Activated T-helper 2 cell treated with anti-CD3 and anti-CD28 coated beads, Interferon-gamma antibody, Interleukin-2, Interleukin-4, amounts not matched to agents 10 μg/mL and 5 μg/mL and 100 μg/mL, durations not matched to agents 14 hours and 24 hours and 36 hours (primary cell): ENCODE measurements at places on chromosomes 2 and 18. TPM values are rescaled to one million over a fixed set of nuclear protein-coding genes. Genes with fewer than 3 reads are reported as not detected.

STARD6 gene
- not detected in 2 replicates for total RNA-seq

PCARE gene
- total RNA-seq: not detected in 2 replicates

DNA sequence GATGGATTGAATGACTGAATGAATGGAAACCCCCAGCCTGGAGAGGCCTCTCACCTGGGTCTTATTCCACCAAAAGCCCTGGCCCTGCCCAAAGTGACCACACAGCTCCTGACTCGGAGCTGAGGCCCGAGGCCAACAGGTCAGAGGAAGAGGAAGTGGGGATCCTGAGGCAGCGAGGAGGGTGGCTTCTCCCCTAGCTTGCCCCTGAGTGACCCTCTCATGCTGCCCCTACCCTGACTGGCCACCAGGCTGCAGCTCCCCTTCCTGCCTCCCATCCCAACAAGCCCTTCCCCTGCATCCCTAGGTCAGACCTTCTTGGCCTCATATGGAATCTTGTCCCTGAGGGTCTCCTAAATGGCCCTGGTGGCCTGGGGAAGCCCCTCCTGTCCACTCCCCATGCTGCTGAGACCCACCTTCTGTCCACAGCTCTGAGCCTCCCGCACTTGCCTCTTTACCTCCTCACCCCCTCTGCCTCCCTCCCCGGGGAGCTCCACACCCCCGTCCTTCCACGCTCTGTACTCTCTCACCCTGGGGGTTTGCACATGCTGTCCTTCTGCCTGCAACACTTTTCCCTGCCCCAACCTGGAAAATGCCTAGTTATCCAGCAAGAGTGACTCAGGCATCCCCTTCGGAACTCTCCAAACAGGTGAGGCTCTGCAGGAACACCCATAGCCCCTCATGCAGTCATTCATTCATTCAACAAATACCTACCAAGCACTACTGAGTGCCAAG is 134.8 kb upstream of the HDAC4 start:
- peaks cover 3% of the 10 kb centered on the region for H3K27me3 ChIP-seq
- H3K4me1 ChIP-seq: peaks cover 4% of the 10 kb centered on the region
- H3K4me3 ChIP-seq: no peak overlapping the region
- no peak for DNase-seq
- H3K36me3 ChIP-seq: no peaks in the 10 kb centered on the region
- no peak overlapping the region for H3K27ac ChIP-seq

GRCh38 chr2:225895126-225895525 is 495.6 kb downstream of the NYAP2 start:
- no peaks in the 10 kb centered on the region for H3K36me3 ChIP-seq
- no peaks in the 10 kb centered on the region for H3K4me1 ChIP-seq
- no peak for DNase-seq
- H3K27me3 ChIP-seq: no peaks in the 10 kb centered on the region

- no peak overlapping the region for H3K4me3 ChIP-seq
- no peaks in the 10 kb centered on the region for H3K36me3 ChIP-seq
- H3K27me3 ChIP-seq: no peaks in the 10 kb centered on the region
- H3K4me1 ChIP-seq: no peaks in the 10 kb centered on the region
- DNase-seq: no peak
- H3K27ac ChIP-seq: no peak overlapping the region
Observed at GRCh38 chr2:16813593-16813992, 148.0 kb upstream of the CYRIA start.

GRCh38 chr18:31444142-31444541 is 3.4 kb upstream of the DSG3 start:
- no peak overlapping the region for H3K4me3 ChIP-seq
- H3K4me1 ChIP-seq: no peaks in the 10 kb centered on the region
- no peak for DNase-seq
- no peaks in the 10 kb centered on the region for H3K36me3 ChIP-seq

GRCh38 chr2:200353874-200354273 is 47.4 kb downstream of the SPATS2L start:
- no peaks in the 10 kb centered on the region for H3K27me3 ChIP-seq
- no peak overlapping the region for H3K27ac ChIP-seq
- H3K4me1 ChIP-seq: peaks cover 10% of the 10 kb centered on the region
- peaks cover 5% of the 10 kb centered on the region for H3K36me3 ChIP-seq

DNA sequence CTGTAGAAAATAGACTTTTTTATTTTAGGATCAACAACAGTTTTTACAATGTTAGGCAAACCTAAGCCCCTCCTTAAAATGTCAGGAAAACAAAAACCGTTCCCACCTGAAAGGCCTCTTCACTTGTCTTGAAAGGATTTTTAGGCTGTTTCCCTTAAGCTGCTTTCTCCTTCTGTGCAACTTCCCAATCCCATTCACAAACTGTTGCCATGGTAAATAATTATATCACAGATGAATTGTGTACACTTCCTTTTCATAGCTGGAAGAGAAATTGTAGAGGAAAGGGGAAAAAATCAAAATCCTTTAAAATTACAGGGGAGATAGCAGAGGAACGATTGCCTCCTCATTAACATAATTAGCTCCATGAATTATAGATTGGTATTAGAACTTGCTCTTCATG is 1488.0 kb upstream of the CELF4 start:
- no peaks in the 10 kb centered on the region for H3K27me3 ChIP-seq
- no peaks in the 10 kb centered on the region for H3K4me1 ChIP-seq
- H3K27ac ChIP-seq: no peak overlapping the region
- H3K36me3 ChIP-seq: no peaks in the 10 kb centered on the region
- H3K4me3 ChIP-seq: no peak overlapping the region

DNA sequence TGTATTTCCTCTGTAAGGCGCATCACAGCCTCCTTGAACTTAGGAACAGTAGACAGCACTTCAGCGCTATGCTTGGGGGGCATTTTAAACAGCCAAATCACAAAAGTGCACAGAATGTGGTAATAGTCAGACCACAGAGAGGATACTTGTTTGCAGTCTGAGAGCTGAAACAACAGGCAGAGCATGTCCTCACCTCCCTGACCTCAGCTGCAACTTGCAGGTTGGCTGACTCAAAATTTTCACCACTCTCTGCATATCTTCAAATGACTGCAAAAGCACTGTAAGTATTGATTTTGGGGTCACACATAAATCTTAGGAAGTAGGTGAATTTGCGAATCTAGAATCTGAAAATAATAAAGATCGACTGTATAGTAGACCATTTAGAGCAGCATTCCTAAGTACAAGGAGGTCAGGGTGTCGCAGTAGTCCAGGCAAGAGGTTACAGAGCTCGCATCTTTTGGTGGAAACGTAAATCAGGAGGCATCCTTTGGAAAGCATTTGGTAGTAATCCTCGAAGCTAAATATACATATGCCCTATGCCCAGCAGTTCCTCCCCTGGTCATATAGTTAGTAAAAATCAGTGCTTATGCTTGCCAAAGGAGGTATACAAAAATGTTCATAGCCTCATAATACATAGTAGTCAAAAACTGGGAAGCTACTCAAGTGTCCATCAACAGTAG is 108.2 kb upstream of the MYCN start:
- H3K27ac ChIP-seq: no peak overlapping the region
- H3K27me3 ChIP-seq: no peaks in the 10 kb centered on the region
- DNase-seq: no peak
- H3K4me1 ChIP-seq: no peaks in the 10 kb centered on the region

DNA sequence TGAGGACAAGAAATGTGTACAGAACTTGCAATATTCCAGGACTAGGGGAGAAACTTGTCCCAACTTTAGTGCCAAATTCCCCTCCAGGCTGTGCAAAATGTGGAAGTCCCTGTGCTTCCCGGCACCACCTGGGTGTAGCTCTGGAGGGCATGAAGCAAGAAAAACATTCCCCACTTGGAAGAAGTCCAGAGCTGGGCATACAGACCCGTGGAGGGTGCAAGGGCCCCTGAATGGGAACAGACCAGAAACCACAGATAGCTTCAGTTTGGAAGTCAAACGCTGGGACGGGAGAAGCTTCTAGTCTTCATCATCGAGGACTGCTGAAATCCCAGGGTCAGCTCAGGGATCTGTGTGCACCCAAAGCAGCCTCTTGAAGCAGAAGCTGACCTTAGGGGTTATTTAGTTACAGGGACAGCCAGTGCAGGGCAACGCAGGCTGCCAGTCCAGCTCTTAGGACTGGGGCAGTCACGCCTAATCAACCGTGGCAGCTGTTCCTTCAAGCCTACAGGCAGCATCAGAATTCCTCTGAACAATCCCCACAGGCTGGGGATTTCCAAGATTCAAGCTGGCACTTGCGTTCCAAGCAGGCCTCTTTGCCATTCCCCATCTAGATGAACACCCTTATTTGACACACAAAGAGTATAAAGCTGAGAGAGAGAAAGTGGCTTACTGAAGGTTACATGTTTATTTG is 269.4 kb downstream of the LOXHD1 start:
- DNase-seq: no peak
- H3K27me3 ChIP-seq: no peaks in the 10 kb centered on the region
- no peak overlapping the region for H3K27ac ChIP-seq
- H3K4me3 ChIP-seq: no peak overlapping the region
- no peaks in the 10 kb centered on the region for H3K4me1 ChIP-seq

DNA sequence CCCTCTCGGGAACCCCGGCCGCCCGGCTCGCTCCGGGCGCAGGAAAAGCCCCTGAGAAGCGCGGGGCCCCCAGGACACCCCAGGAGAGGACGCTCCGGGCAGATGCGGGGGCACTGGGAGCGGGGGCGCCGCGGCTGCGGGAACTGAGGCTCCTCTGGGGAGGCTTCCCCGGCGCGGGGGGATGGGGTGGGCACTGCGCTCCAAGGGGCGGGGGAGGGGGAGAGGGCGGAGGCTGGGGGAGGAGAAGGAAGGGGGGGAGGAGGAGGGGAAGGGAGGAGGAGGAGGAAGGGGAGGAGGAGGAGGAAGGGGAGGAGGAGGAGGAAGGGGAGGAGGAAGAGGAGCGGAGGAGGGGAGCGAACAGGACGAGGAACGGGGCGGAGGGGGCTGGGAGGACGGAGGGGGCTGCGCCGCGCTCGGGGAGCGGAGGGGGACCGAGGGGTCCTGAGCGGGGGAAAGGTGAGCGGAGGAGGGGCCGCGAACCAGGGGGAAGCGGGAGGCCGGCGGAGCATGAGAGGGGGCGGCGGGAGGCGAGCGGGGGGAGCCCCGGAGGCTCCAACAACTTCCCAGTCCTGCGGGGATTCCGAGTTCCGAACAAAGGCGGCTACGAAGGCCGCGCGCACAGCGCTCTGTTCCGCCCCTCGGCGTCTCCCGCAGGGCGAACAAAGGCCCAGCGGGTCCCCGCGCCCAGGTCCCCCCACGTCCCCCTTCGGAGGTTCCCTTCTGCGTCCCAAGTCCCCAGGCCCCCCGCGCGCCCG is 742 bp downstream of the PXDN start:
- H3K4me1 ChIP-seq: no peaks in the 10 kb centered on the region
- no peak overlapping the region for H3K27ac ChIP-seq
- no peaks in the 10 kb centered on the region for H3K36me3 ChIP-seq
- no peak overlapping the region for H3K4me3 ChIP-seq
- H3K27me3 ChIP-seq: peaks cover 38% of the 10 kb centered on the region

DNA sequence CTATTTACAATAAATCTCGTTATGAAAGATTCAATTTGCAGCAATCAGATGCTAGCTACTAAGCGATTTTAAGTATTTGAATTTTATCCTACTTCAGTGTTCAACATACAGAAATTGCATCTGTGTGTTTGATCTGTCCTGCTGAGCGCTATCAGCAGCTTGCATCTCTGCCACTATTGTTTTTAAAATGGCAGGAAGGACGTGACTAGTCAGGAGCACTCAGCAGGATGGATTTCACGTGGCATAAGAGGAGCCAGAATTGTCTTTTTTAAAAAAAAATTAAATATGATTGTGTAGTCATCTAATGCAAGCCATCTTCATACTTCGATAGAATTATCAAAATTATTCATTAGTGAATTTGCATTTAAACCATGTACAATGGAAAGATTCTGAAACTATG is 2.8 kb upstream of the KLHL14 start:
- peaks cover 32% of the 10 kb centered on the region for H3K27me3 ChIP-seq
- no peak overlapping the region for H3K27ac ChIP-seq
- H3K4me1 ChIP-seq: no peaks in the 10 kb centered on the region
- DNase-seq: no peak
- H3K4me3 ChIP-seq: no peak overlapping the region

- H3K27ac ChIP-seq: no peak overlapping the region
- no peak overlapping the region for H3K4me3 ChIP-seq
- no peaks in the 10 kb centered on the region for H3K4me1 ChIP-seq
- no peaks in the 10 kb centered on the region for H3K36me3 ChIP-seq
- no peak for DNase-seq
Observed at GRCh38 chr2:179393481-179393880, 128.8 kb upstream of the SESTD1 start.

DNA sequence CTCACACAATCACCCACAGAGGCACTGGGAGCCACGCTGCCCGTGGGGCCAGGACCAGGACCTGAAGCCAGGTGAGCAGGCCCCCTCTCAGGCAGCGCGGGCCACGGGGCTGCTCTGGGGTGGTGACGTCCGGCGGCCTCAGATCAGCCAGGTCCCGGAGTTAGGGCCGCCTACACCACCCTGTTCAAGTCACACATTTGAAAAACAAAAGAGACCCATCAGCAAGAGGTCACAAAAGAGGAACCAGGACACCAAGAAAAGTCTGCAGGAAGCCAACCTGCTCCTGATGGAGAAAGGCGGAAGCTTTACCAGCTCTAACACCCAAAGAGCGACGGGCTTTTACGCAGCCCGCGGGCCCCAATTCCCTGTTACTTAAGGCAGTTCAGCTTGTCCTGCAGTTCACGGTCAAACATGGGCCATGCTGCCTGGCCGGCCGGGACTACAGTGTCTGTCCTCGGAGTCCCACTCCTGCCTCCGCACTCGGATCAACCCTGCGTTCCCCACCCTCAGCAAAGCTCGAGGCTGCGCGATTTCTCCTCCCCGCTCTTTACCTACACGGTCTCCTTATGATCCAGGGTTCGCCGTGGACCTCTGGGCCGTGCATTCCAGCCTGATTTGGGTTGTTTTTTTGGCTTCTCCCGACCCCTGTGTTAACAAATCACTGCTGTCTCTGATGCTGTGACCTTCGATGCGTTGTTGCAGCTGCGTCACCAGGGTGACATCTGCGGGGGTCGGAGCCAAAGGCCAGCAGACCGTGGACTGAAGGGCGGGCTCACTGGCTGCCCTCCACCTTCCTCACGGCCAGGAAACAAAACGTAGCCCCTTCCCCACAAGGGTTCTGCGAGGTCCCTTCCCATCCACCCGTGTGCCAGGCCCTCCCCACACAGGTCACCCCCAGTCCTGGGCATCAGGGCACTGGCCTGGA is 31.0 kb downstream of the SNORC start:
- no peaks in the 10 kb centered on the region for H3K27me3 ChIP-seq
- no peaks in the 10 kb centered on the region for H3K36me3 ChIP-seq
- no peak for DNase-seq
- no peak overlapping the region for H3K27ac ChIP-seq
- peaks cover 12% of the 10 kb centered on the region for H3K4me1 ChIP-seq
- no peak overlapping the region for H3K4me3 ChIP-seq

DNA sequence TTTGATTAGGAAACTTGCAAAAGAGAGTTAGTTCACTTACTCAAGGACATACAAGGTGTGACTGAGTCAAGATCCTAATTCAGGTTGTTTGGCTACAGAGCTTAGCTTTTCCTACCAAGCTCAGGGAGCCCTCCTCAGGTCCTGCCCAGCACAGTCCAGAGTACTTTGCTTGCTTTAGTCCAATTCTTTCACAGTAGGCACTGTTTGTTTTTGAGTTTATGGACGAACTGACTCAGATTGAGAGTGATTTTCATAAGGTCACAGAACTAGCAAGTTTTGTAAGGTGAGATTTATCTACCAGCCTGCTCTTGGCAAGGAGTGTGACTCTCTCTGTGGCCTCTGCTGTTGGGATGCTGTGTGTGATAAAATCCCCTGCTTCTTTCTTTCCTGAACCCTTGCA is 310.5 kb downstream of the PTPRM start:
- no peak for DNase-seq
